ENCODE measurements at places on chromosomes 2 and 18.

- no peak for DNase-seq
Measured at GRCh38 chr18:70507970-70508369, 219.1 kb downstream of the SOCS6 start.

DNA sequence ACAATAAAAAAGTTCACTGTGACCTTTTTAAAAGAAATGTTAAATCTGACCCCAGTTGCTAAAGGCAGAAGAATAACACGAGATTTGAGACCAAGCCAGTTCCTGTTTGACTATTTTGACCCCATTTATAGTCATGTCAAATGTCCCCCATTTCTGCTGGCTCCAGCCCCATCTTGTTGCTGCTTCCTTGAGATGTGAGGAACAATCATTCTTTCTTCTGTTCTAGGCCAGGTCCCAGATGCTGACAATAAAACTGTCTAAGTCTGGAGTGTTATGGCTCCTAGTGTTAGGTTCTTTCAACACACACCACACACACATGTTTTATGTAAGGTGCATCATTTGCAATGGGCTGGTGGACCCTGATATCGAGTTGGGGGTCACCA, 92.0 kb upstream of the CYP1B1 start:
- DNase-seq, result no peak

DNA sequence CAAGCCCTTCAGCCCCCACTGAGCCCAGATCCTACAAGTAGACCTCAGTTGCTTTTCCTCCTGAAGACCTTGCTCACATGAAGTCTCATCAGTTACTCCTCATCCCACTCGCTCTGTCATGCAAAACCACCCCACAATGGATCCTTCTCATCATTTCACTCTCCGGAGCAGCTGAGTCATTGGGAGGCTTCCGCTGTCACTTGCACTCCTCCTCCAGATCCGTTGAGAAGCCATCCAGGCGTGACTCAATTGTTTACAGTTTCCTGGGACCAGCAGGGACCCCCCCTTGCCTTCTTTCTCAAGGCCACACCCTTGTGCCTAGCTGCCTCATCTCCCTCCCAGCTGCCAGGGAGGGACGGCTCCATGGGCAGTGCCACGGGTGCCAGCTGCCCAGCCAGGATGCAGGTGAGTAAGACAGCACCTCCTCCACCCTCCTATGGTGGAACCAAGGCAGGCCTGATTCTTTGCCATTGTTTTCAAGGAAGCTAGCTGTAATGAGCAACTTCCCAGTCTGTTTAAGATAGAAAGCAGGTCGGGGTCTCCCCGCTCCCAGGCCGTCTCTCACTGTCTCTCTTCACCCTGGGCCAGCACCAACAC, 16.3 kb downstream of the GPR55 start:
- peak; percentile 56 for DNase-seq

DNA sequence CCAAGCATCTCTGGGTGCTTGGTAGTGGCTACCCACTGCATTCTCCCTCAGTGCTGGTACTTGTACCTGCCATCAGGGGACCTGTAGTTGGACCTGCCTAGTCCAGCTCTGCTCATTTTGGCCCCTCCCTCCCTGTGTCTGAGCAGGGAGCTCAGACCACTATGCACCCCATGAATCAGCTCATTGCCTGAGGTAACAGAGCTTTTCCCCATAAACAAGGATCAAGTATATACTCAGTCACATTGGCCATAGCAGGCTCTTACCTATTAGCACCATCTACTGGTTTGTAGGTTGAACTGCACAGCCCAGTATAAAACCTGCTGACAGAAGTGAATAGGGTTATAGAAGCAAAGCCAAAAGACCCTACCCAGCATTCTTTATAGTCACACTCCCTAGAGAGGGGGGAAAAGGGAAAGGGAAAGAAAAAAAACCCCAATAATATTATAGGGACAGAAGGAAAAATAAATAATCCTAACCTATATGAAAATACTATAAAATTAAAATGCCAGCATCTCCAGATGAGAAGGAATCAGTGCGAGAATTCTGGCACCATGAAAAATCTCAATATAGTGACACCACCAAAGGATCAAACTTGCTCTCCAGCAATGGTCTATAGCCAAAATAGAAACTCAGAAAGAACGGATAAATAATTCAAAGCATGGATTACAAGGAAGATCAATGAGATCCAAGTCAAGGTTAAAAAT, 6.9 kb upstream of the FLACC1 start:
- DNase-seq, result peak; percentile 7

- no peak for DNase-seq
Measured at GRCh38 chr2:227908266-227909054, 37.0 kb downstream of the DAW1 start.

DNA sequence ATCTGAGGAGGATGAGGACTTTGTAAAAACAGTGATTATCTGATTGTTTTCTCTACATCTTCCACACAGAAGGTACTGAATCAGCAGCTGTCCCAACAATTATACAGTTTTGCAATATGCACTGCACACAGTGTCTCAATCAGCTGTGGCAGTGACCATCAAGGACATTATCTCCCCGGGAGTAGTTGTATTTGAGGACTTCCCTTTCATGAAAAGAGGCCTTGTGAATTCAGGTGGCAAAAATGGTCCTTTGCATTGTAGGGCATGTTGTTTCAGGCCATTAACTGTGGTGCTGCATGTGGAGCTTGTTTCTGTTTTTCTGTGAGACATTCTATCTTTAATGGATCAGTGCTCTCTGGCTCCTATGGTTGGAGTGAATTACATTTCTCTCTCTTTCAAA, 779.4 kb upstream of the FSHR start:
- no peak for DNase-seq

- no peak for DNase-seq
Measured at GRCh38 chr18:37667836-37668235, 102.2 kb upstream of the CELF4 start.

DNA sequence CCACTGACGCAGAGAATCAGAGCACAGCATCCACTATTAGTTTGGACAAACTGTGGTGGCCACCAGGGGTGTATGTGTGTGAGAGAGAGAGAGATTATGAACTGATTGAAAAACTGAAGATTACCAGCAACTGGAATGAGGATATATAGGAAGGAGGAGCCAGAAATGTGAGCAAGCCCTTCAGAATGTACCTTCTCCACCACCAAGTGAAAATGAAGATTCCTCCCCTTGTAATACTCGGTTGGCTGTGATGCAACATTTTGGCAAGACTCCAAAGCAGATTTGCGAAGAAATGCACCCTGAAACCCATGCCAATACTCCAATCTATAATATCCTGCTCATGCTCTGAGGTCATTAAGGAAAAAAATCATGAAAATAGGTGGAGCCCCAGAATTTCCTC, 121.2 kb upstream of the SLC35G4 start:
- no peak for DNase-seq

- DNase-seq, result no peak
Measured at GRCh38 chr2:46717344-46718121, 198.1 kb downstream of the MCFD2 start.

- DNase-seq, result no peak
Measured at GRCh38 chr2:147450661-147451510, 393.9 kb upstream of the ACVR2A start.

- DNase-seq, result no peak
Measured at GRCh38 chr2:72952961-72953360, 35.6 kb downstream of the EMX1 start.

GRCh38 chr18:29250259-29250658, 1073.3 kb upstream of the CDH2 start:
- DNase-seq, result no peak

- no peak for DNase-seq
Measured at GRCh38 chr2:174066871-174067270, 101.7 kb upstream of the SP3 start.

GRCh38 chr18:41069167-41069566, 885.9 kb upstream of the PIK3C3 start:
- no peak for DNase-seq

Data from right renal pelvis (tissue), 4 donors.